Nephron progenitor cell (in vitro differentiated cells): ENCODE measurements at places on chromosomes 16 and 17.

- peaks cover 11% of the 10 kb centered on the region for H3K27me3 ChIP-seq
- H3K4me1 ChIP-seq = peaks cover 20% of the 10 kb centered on the region
- no peak overlapping the region for H3K4me3 ChIP-seq
- H3K27ac ChIP-seq = no peak overlapping the region
- DNase-seq = peak; percentile 90
- H3K36me3 ChIP-seq = no peaks in the 10 kb centered on the region
These were observed 2.5 kb downstream of the P2RX1 start for GRCh38 chr17:3913531-3914311.

DNA sequence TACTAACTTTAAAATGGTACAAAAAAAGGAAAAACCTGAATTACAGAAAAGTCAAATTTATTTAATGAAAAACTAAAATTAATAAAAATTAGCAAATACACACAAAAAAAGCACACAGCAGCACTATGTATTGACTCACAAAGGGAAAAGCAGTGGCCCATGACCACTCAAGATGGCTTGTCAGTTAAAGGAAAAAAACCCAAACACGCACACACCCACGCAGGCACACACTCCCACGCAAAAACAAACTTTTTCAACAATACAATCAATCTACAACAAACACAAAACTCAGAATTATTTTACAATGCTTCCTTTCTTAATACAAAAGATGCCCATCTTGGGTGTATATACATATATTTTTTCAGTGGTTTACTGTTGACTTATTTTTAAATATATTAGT, 24.2 kb downstream of the SIAH1 start:
- DNase-seq = no peak
- H3K27me3 ChIP-seq = no peaks in the 10 kb centered on the region
- H3K4me1 ChIP-seq = peaks cover 48% of the 10 kb centered on the region
- peaks cover 54% of the 10 kb centered on the region for H3K36me3 ChIP-seq
- H3K27ac ChIP-seq = peak overlapping the region; percentile 67
- no peak overlapping the region for H3K4me3 ChIP-seq

DNA sequence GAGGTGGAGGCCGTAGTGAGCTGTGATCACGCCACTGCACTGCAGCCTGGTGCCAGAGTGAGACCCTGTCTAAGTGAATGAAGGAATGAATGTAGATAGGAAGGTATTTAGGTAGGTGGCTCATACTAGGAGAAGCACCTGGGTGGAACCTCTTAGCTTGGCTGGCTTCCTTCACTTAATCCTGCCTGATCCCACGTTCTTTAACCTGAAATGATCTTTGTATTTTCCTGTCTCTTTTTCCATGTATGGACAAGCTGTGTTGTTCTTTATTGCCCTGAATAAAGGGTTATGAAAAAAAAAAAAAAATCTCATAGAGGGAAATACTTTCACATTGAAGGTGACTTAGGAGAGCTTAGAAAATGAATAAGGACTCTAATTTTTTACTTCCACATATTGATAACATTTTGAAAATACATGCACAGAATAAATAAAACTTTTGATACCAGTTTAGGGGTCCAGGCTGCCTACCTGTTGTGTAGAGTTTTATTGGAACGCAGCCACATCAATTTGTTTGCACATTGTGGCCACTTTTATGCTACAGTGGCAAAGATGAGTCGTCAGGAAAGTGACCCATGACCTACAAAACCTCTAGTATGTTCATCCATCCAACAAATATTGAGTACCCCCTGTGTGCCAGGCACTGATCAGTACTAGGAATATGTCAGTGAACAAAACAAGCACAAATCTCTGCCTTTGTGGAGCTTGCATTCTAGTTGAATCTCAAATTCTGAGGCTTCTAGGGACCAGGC, 44.6 kb downstream of the VPS35L start:
- peaks cover 26% of the 10 kb centered on the region for H3K36me3 ChIP-seq
- H3K27ac ChIP-seq = peak overlapping the region; percentile 28

- no peak for DNase-seq
- H3K4me1 ChIP-seq = peaks cover 4% of the 10 kb centered on the region
- H3K4me3 ChIP-seq = no peak overlapping the region
These were observed 51.5 kb downstream of the GTF3C1 start for GRCh38 chr16:27498031-27498825.

DNA sequence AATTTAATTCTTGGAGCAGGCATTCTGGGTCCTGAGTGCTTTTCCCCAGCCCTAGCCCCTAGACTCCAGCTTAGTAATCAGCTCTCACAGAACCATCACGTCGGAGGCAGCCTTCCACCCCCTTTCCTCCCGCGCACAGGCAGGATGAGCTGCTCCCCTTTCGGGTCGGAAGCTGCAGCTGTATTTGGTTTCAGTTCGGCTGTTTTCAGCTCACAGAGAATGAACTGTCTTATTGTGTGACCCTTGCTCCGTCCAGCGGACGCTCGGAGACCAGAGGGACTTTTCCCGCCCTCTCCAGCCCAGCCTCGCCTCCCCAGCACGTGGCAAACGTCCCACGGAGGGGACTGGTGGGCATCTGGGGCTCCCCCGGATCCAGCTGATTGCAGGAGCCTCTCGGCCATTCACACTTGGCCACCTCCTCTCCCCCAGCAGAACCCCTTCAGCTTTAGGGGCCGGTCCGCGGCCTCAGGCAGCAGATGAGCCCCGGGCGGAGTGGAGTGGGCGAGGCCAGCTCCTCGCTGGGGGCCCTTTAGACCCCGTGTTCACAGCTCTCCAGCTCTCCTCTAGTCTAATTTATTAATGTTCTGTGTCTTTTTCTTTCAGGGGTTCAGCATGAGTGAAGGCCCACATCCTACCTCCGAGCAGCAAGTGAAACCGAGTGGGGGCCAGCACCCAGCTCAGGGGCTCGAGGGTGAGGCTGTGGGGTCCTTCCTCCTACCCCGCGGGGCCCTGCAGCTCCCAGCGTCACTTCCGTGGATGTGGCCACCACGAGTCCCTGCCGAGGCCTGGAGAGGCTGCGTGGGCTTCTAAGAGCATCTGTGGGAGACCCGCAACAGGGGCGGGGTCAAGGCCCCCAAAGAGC, 863 bp upstream of the UTS2R start:
- H3K27ac ChIP-seq = no peak overlapping the region
- H3K36me3 ChIP-seq = peaks cover 4% of the 10 kb centered on the region
- no peak for DNase-seq
- H3K4me3 ChIP-seq = peak overlapping the region; percentile 62
- peaks cover 25% of the 10 kb centered on the region for H3K27me3 ChIP-seq

DNA sequence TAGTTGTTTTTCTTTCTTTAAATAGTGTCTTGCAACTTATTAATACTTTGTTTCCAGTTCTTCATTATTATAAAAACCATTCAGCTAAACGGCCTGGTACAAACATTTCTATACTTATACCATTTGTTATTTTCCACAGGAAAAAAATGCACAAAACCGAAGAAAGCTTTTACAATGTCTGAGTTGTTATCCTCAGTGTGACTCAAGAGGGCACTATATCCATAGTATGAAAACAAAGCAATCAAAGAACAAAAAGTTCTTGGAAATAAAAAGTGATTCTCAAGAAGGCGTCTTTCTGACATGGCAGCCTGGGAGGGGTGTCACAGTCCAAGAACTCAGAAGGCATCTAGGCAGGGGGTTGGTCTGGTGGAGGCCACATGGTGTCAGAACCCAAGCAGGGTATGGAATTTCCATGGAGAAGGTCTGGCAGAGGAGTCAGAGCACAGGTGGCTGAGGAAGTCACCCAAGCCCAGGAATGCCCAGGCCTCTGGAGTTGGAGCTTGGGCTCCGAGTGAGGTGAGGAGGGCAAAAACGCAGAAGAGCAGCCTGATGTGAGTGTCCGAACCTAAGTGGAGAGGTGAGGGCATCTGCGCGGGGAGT, 70.9 kb upstream of the ATP2A3 start:
- H3K36me3 ChIP-seq = peaks cover 62% of the 10 kb centered on the region
- H3K27me3 ChIP-seq = no peaks in the 10 kb centered on the region
- no peak overlapping the region for H3K4me3 ChIP-seq
- H3K4me1 ChIP-seq = peaks cover 1% of the 10 kb centered on the region

DNA sequence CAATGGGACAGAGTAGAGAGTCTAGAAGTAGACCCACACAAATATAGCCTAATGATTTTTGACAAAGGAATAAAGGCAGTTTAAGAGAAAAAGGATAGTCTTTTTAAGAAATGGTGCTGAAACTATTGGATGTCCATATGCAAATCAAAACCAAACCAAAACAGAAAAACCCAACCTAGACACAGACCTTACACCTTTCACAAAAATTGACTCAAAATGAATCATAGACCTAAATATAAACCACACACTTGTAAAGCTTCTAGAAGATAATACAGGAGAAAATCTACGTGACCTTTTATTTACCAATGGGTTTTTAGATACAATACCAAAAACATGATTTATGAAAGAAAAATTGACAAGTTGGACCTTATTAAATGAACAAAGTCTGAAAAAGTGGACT, 66.4 kb upstream of the MPHOSPH6 start:
- no peak for DNase-seq
- H3K4me1 ChIP-seq = no peaks in the 10 kb centered on the region
- H3K27me3 ChIP-seq = peaks cover 15% of the 10 kb centered on the region
- H3K4me3 ChIP-seq = no peak overlapping the region
- H3K27ac ChIP-seq = no peak overlapping the region

DNA sequence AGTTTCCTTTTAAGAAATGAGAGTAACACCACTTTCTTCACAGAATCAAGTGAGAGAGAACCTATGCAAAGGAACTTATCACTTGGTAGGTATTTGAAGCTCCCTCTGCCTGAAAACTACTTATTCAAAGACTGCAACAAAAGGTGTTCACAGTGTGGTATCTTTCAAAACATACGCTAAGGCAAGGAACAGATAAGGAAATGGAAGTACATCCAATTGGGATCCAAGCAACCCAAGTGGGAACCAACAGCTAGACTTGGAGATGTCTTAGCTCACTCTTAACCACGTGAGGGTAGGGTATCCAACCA, 431 bp upstream of the PPM1E start:
- H3K27me3 ChIP-seq = peaks cover 50% of the 10 kb centered on the region
- H3K4me1 ChIP-seq = peaks cover 22% of the 10 kb centered on the region
- DNase-seq = no peak
- no peaks in the 10 kb centered on the region for H3K36me3 ChIP-seq
- H3K27ac ChIP-seq = no peak overlapping the region

DNA sequence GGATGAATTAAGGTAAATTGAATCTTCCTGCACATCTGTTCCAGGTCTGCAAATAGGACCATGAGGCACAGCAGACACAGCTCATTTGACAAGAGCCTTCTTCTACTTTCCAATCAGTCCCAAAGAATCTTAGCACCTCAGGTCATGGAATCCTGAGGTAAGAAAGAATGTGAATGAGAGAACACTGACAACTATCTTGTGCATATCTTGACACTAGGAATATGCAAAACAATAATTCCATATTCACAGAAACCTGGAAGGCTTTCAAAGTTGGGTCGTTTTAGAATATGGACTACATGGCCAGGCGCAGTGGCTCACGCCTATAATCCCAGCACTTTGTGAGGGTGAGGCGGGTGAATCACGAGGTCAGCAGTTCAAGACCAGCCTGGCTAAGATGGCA, 1009.4 kb upstream of the GOT2 start:
- no peak overlapping the region for H3K27ac ChIP-seq
- H3K4me3 ChIP-seq = no peak overlapping the region
- DNase-seq = no peak

GRCh38 chr17:47224966-47225365, 15.8 kb downstream of the MYL4 start:
- DNase-seq = no peak
- H3K27ac ChIP-seq = peak overlapping the region; percentile 66
- H3K4me1 ChIP-seq = peaks cover 34% of the 10 kb centered on the region
- no peak overlapping the region for H3K4me3 ChIP-seq
- peaks cover 17% of the 10 kb centered on the region for H3K36me3 ChIP-seq

DNA sequence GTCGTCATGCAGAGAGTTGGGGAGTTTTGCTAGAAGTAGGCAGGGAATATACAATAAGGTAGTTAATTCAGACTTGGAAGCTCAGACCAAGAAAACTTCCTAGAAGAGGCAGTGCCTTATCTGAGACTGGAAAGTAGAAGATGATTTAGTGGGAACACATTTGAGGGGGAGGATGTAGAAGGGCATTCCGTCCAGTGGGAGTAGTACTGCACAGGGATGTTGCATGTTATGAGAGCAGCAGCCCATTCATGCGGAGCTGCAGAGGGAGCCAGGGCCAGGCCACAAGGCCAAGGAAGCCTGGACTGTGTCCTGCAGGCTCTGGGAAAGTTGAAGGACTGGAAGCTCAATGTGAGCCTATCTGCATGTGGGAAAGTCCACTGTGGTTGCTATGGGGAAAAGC, 344.5 kb upstream of the EEF2KMT start:
- peak overlapping the region; percentile 31 for H3K27ac ChIP-seq
- H3K36me3 ChIP-seq = no peaks in the 10 kb centered on the region
- no peak for DNase-seq
- peaks cover 11% of the 10 kb centered on the region for H3K4me1 ChIP-seq
- no peak overlapping the region for H3K4me3 ChIP-seq
- H3K27me3 ChIP-seq = peaks cover 24% of the 10 kb centered on the region

DNA sequence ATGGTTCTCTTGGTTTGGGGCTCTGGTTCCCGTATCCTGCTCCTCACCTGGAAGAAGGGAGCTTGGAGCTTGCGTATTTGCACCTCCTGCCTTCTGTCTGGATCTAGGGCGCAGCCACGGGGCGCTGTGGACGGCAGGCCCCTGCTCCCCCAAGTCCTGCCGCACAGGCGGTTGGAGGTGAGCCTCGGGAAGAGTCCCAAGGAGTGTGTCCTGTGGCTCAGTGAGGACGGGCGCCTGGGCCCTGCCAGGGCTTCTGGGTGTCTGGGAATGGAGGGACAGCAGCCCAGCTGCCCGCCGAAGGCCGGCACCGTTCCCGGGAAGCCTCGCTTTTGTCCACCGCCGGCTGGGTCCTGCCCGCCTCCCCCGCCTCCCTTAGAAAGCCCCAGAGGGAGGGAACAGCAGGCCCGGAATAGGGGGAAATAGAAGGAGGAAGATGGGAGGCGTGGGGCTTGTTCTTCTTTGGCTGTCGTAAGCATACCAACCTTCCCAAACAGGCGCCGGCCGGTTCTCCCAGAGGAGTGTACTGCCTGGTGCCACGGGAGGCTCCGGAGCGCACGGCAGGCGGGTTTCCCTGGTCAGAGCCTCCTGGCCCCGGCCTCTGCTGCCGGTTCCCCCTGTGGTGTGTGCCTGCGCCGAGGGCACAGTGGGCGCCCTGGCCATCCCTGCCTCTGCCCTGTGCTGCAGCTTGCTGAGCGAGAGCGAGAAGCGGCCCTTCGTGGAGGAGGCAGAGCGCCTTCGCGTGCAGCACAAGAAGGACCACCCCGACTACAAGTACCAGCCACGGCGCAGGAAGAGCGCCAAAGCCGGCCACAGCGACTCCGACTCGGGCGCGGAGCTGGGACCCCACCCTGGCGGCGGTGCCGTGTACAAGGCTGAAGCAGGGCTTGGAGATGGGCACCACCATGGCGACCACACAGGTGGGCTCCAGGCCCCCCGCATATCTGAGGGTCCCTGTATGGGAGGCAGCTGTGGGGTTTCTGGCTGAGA, 1.8 kb downstream of the SOX8 start:
- no peak overlapping the region for H3K27ac ChIP-seq
- peaks cover 26% of the 10 kb centered on the region for H3K4me1 ChIP-seq
- H3K36me3 ChIP-seq = no peaks in the 10 kb centered on the region
- DNase-seq = peak; percentile 49
- peak overlapping the region; percentile 79 for H3K4me3 ChIP-seq
- peaks cover 28% of the 10 kb centered on the region for H3K27me3 ChIP-seq

- H3K4me1 ChIP-seq = no peaks in the 10 kb centered on the region
- no peak for DNase-seq
- no peaks in the 10 kb centered on the region for H3K27me3 ChIP-seq
- no peak overlapping the region for H3K4me3 ChIP-seq
- H3K36me3 ChIP-seq = peaks cover 67% of the 10 kb centered on the region
These were observed 60.5 kb downstream of the NF1 start for GRCh38 chr17:31155208-31155810.

- no peaks in the 10 kb centered on the region for H3K4me1 ChIP-seq
- no peaks in the 10 kb centered on the region for H3K27me3 ChIP-seq
- no peak overlapping the region for H3K27ac ChIP-seq
- H3K36me3 ChIP-seq = peaks cover 94% of the 10 kb centered on the region
These were observed 17.7 kb downstream of the BRD7 start for GRCh38 chr16:50351116-50351515.
